ENCODE measurements at places on chromosomes 2 and 18. TPM values are rescaled to one million over a fixed set of nuclear protein-coding genes. Genes with fewer than 3 reads are reported as not detected.

Gene NTSR2
- total RNA-seq: 0.18 TPM

GRCh38 chr2:144504218-144504641 lies 15.7 kb downstream of the ZEB2 start:
- H3K4me3 ChIP-seq: no peak overlapping the region
- H3K27me3 ChIP-seq: no peaks in the 10 kb centered on the region
- peaks cover 54% of the 10 kb centered on the region for H3K4me1 ChIP-seq
- H3K36me3 ChIP-seq: no peaks in the 10 kb centered on the region
- no peak for DNase-seq

DNA sequence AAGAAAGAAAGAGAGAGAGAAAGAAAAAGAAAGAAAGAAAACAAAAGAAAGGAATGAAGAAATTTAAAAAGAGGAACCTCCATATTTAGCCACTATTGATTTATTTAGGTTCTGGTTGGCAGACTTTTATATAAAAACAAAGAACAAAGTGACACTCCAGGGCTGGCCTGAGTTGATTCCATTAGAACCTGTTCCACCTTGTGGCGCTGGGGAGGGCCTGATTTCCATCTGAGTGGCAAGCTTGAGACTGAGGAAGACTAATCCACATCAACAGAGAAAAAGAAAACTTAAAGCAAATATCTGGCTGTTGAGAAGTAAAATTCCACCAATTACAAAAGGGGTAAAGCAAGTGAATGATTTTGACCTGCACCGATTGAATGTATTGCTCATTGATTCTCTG lies 345.3 kb downstream of the EN1 start:
- no peaks in the 10 kb centered on the region for H3K4me1 ChIP-seq
- H3K36me3 ChIP-seq: no peaks in the 10 kb centered on the region
- no peak overlapping the region for H3K27ac ChIP-seq
- no peaks in the 10 kb centered on the region for H3K27me3 ChIP-seq

GRCh38 chr2:67798541-67799160 lies 264.2 kb downstream of the C1D start:
- no peaks in the 10 kb centered on the region for H3K27me3 ChIP-seq
- no peak overlapping the region for H3K27ac ChIP-seq
- no peaks in the 10 kb centered on the region for H3K4me1 ChIP-seq
- no peak for DNase-seq

DNA sequence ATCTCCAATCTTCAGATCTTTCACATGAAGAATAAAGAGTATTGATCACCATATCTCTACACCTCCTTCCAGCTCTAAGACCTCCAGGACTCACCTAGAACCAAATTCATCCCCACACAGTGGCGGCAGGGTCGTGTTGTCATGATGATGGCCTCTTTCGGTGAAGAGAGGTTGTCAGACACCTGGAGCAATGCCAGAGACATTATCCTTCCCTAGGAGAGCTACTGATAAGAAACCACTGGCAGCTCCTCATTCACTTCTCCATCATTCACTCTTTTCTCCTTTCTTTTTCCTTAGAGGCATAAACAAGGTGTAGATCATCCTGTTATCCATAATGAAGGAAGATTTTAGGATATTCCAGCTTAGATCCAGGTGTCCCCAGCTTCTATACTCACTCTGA lies 197.9 kb upstream of the TNP1 start:
- H3K4me1 ChIP-seq: peaks cover 3% of the 10 kb centered on the region
- no peaks in the 10 kb centered on the region for H3K36me3 ChIP-seq
- H3K27me3 ChIP-seq: no peaks in the 10 kb centered on the region
- H3K27ac ChIP-seq: no peak overlapping the region
- no peak overlapping the region for H3K4me3 ChIP-seq

DNA sequence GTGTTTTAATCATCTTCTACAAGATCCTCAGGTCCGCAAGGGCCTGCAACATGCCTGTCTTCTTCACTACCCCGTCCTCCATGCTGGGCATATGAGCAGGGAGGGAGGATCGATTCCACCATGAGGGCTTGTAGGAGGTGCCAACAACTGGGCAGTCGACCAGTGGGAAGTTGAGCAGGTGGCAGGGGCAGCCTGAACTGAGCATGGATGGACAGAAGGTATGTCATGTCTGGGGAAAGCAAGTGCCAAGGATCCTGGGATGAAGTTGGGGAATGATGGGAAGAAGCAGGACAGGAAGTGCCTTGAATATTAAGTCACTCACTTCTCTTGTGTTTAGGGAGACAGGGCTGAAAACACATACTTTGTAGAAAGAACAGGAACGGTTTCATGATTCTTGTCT lies 44.7 kb downstream of the CTIF start:
- H3K4me1 ChIP-seq: peaks cover 22% of the 10 kb centered on the region
- no peaks in the 10 kb centered on the region for H3K36me3 ChIP-seq
- no peak overlapping the region for H3K27ac ChIP-seq
- no peak for DNase-seq
- H3K4me3 ChIP-seq: no peak overlapping the region
- no peaks in the 10 kb centered on the region for H3K27me3 ChIP-seq

GRCh38 chr2:162477011-162477410 lies 133.1 kb downstream of the GCA start:
- no peaks in the 10 kb centered on the region for H3K27me3 ChIP-seq
- no peaks in the 10 kb centered on the region for H3K4me1 ChIP-seq
- no peak overlapping the region for H3K4me3 ChIP-seq
- H3K27ac ChIP-seq: no peak overlapping the region

Gene LRATD1
- 0.82 TPM for total RNA-seq

DNA sequence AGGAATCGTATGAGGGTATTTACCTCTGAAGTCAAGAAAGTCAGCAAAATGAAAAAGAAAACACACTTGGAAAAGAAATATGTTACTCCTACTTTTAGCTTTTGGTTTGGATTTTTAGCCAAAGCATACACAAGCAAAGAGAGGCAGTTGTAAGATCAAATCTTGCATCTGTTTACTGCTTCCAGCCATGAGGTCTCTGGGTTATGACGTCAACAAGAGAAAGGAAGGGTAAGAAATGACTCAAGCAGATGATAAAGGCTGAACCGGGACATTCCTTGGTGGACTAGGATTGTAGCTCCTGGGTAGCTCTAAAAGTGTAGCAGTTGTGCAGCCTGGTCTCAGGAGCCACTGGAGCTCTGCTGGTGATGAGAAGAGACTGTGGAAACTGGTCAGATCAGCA lies 16.8 kb downstream of the CTNNA2 start:
- H3K27ac ChIP-seq: no peak overlapping the region
- no peak overlapping the region for H3K4me3 ChIP-seq
- no peaks in the 10 kb centered on the region for H3K36me3 ChIP-seq
- H3K4me1 ChIP-seq: no peaks in the 10 kb centered on the region
- no peaks in the 10 kb centered on the region for H3K27me3 ChIP-seq
- no peak for DNase-seq

Gene ZNF892
- total RNA-seq: 2.1 TPM

Gene C2orf49
- total RNA-seq: 15.0 TPM

Gene FBXO15
- total RNA-seq: not detected

Gene DES
- total RNA-seq: 14,594 TPM

DNA sequence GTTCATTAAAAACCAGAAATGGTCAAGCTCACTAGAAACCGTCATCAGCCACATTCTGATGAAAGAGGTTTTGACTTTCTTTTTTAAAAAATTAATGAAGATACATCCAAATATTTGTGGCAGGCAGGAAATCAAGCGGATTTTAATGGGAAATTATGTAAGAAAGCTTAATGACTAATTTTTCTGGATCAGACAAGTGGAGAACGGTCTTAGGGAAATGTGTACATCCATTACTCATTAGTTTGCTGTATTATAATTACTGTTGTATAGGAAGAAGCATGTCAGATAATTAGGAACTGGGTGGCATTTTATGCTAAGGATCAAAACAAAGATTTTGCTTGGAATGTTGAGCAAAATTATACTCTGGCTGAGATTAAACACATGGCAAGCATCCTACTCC lies 39.4 kb downstream of the AGAP1 start:
- H3K27me3 ChIP-seq: no peaks in the 10 kb centered on the region
- no peak for DNase-seq
- H3K4me3 ChIP-seq: no peak overlapping the region
- H3K4me1 ChIP-seq: no peaks in the 10 kb centered on the region

Gene SP5
- not detected for total RNA-seq

- H3K27me3 ChIP-seq: peaks cover 16% of the 10 kb centered on the region
- H3K36me3 ChIP-seq: no peaks in the 10 kb centered on the region
- H3K4me1 ChIP-seq: no peaks in the 10 kb centered on the region
- DNase-seq: no peak
Measured at GRCh38 chr2:238974501-238975166, 126.7 kb downstream of the TWIST2 start.

DNA sequence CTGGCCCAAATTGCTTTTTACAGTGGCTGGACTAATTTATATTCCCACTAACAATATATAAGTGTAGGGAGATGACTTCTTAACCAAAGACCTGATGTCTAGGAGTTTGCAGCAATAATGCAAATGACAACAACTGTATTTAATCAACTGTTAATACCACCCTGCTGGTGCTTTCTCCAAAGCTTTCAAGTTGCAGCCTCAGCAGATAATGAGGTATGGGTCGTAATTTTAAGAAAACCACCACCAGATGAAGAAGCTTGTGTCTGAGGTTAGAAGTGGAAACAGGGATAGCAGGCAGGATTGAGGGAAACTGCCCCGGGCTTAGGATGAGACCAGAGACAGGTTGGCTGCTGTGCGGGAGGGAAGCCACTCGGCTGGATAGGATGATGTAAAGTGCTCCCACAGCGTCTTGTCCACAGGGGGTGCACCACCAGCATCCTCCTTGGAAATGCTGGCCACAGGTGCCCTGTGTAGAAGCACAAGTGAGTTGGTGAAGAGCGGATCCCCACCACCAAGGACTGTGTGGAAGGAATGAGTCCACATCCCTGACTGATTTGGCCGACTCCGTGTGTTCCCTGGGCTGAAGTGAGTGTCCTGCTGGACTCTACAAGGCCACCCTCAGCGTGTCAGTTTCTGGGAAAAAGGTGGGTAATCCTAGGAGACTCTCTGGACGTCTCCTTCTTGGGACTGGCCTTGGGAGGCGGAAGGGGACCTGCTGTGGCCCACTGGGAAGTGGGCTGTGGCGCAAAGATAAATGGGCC lies 76.1 kb upstream of the SMAD2 start:
- H3K4me1 ChIP-seq: peaks cover 12% of the 10 kb centered on the region
- no peaks in the 10 kb centered on the region for H3K27me3 ChIP-seq
- no peak overlapping the region for H3K4me3 ChIP-seq
- H3K27ac ChIP-seq: no peak overlapping the region

Gene MLPH
- total RNA-seq: 0.91 TPM

DNA sequence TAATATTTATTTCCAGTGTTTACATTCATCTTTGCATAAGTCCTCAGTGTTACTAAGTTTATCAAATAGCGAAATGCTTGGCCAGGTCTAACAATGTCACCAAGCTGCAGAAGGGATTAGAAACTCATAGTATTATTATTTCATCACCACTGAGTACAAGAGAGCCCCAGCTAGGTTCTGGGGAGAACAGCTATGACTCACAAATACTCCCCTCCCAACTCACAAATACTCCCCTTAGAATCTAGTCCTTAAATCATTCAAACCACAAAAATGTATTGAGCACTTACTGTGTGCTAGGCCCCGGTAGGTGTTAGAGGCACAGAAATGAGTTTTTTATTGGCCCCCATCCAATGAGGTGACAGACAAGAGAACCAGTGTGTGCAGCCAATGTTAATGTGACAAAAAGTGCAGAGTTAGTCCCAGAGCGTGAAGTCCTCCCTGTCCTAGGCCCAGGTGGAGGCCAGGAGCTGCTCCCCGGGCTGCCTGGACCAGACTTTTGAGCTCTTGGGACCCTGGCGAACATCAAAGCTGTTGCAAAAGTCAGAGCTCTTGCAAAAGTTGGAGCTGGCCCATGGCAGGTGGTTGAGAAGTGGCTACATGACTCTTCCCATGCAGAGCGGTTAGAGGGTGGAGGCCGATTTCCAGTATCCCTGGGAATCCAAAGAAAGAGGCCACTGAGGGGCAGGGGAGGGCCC lies 9.8 kb downstream of the STEAP3 start:
- no peaks in the 10 kb centered on the region for H3K36me3 ChIP-seq
- H3K27ac ChIP-seq: peak overlapping the region; percentile 78
- DNase-seq: peak; percentile 77
- peaks cover 89% of the 10 kb centered on the region for H3K4me1 ChIP-seq
- H3K4me3 ChIP-seq: peak overlapping the region; percentile 7

DNA sequence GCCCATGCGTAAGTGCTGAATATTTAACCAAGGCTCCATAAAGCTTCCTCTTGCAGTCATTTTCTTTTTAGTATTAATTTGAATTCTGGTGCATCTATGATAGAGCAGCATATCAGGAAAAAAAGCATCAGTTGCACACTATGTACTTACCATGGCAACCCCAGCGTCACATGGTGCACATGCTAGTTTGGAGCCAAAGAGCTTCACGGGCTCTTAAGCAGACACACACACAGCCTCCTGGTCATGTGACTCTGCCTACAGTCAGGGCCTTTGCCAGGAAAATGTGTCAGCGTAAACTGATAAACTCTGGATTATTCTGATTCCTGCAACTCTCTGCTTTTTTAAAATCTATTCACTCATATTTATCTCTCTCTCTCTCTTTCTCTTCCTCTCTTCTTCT lies 30.2 kb downstream of the NYAP2 start:
- H3K4me1 ChIP-seq: no peaks in the 10 kb centered on the region
- no peak overlapping the region for H3K4me3 ChIP-seq
- H3K27me3 ChIP-seq: no peaks in the 10 kb centered on the region

DNA sequence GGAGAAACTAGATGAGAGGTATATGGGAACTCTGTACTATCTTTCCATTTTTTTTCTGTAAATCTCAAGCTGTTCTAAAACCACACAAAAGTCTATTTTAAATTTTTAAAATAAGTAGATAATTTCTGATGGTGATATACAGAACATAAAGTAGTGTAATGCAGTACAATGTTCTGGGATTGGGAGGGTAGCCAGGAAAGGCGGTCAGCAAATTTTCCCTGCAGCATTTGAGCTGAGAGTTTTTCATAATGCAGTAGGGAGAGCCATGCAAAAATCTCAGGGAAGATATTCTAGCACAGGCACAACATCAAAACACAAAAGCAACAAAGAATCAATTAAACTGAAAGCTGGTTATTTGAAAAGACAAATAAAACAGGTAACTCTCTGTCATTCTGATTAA lies 141.5 kb downstream of the NCKAP5 start:
- H3K27me3 ChIP-seq: no peaks in the 10 kb centered on the region
- H3K4me3 ChIP-seq: no peak overlapping the region
- no peak overlapping the region for H3K27ac ChIP-seq
- no peaks in the 10 kb centered on the region for H3K36me3 ChIP-seq

- H3K27ac ChIP-seq: no peak overlapping the region
- H3K4me3 ChIP-seq: no peak overlapping the region
- no peaks in the 10 kb centered on the region for H3K4me1 ChIP-seq
- H3K36me3 ChIP-seq: no peaks in the 10 kb centered on the region
Measured at GRCh38 chr18:3808985-3809780, 359.2 kb downstream of the TGIF1 start.

Gene SERPINB4
- not detected for total RNA-seq

- H3K27me3 ChIP-seq: no peaks in the 10 kb centered on the region
- peak overlapping the region; percentile 73 for H3K4me3 ChIP-seq
- peaks cover 10% of the 10 kb centered on the region for H3K4me1 ChIP-seq
- H3K36me3 ChIP-seq: peaks cover 15% of the 10 kb centered on the region
- no peak for DNase-seq
Measured at GRCh38 chr2:19346983-19347618, 11.3 kb downstream of the OSR1 start.

- peak overlapping the region; percentile 1 for H3K4me3 ChIP-seq
- H3K27ac ChIP-seq: peak overlapping the region; percentile 47
- H3K36me3 ChIP-seq: peaks cover 11% of the 10 kb centered on the region
- no peak for DNase-seq
Measured at GRCh38 chr2:32783933-32784332, 156.1 kb downstream of the TTC27 start.
